ENCODE measurements at places on chromosomes 6 and 20. TPM values are rescaled to one million over a fixed set of nuclear protein-coding genes. Genes with fewer than 3 reads are reported as not detected.

The GNRH2 gene
- total RNA-seq, result 2.3 TPM

The HTR1E gene
- total RNA-seq, result not detected

DNA sequence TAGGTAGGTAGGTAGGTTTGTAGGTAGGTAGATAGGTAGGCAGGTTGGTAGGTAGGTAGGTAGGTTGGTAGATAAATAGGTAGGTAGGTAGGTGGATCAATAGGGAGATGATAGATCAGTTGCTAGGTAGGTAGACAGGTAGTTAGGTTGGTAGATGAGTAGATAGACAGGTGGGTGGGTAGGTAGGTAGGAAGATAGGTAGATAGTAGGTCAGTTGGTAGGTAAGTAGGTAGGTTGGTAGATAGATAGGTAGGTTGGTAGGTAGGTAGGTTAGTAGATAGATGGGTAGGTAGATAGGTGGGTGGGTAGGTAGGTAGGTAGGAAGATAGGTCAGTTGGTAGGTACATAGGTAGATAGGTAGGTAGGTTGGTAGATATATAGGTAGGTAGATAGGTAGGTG lies 72.0 kb upstream of the PDE10A start:
- no peaks in the 10 kb centered on the region for H3K4me1 ChIP-seq
- H3K27me3 ChIP-seq, result no peaks in the 10 kb centered on the region
- DNase-seq, result no peak

DNA sequence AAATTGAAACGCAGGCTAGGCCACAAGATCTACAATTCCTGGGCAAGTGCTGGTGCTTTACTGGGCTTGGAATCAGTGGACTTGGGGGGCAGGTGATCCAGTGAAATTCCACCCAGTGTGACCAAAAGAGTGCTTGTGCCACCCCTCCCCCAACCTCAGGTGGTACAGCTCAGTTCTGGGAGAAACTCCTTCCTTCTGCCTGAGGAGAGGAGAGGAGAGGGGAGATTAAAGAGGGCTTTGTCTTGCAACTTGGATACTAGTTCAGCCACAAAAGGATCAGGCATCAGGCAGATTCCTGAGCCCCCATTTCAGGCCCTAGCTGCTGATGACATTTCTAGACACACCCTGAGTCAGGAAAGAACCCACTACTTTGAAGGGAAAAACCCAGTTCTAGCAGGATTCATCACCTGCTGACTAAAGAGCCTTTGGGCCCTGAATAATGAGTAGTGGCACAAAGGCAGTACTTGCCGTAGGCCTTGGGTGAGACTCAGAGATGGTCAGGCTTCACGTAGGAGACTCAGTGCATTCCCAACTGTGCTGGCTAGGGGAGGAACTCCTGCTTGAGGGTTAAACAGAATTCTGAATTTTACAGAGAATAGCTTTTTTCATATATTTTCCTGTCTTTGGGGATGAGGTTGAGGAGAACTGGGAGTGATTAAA lies 446.7 kb downstream of the BMP2 start:
- no peak overlapping the region for H3K4me3 ChIP-seq
- no peak for DNase-seq
- no peaks in the 10 kb centered on the region for H3K4me1 ChIP-seq
- no peaks in the 10 kb centered on the region for H3K27me3 ChIP-seq
- no peak overlapping the region for H3K27ac ChIP-seq

DNA sequence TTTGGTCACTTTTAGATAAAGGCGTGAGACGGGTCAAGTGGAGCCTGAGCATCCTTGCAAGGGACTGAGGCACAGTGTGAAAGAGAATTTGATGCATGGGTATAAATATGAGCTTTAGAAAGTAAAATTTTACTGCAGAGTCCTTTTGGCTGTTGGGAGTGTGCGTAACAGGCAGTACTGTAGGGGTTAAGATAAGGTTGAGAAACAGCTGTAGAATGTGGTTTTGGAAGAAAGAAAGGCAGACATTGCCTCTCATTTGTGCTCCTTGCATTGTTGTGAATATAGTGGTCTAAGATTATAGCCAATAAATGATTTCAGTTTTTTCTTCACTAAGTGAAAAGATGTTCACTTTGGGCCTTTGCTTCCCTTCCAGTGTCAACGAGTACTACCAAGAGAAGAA lies 73.0 kb downstream of the RREB1 start:
- no peak overlapping the region for H3K27ac ChIP-seq
- no peaks in the 10 kb centered on the region for H3K4me1 ChIP-seq
- no peaks in the 10 kb centered on the region for H3K27me3 ChIP-seq
- peaks cover 64% of the 10 kb centered on the region for H3K36me3 ChIP-seq
- no peak overlapping the region for H3K4me3 ChIP-seq
- no peak for DNase-seq

Measured in activated CD4-positive, alpha-beta memory T cell treated with anti-CD3 and anti-CD28 coated beads, Interleukin-2, amount 10 ng/mL, durations not matched to agents 7 days and 5 days (primary cell).